ENCODE measurements at places on chromosomes 12 and 14.

DNA sequence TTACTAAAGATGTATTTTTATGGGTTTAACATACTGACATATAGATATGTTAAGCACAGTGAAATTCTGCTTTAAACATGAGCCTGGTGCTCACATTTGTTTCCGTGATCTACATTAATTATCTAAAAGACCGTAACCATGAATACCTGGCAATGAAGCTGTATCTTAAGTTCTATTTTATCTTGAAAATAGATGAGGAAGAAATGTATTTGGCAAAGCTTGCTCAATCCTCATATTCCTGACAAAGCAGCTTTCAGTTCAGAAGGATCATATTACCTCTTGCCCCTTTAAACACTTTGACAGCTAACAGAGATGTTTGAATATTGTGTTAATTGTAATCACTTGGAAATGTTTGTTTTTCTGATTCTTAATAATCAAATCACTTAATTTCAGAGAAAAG is 9.8 kb downstream of the EPYC start:
- no peak for DNase-seq

GRCh38 chr12:68154779-68155178 is 4.8 kb downstream of the IFNG start:
- DNase-seq = no peak

- DNase-seq = peak; percentile 63
These were observed 14.6 kb upstream of the NUDT14 start for GRCh38 chr14:105195522-105196264.

GRCh38 chr12:16389594-16389993 is 42.1 kb downstream of the MGST1 start:
- DNase-seq = no peak

- DNase-seq = no peak
These were observed 138.0 kb downstream of the ANO2 start for GRCh38 chr12:5807090-5807414.

GRCh38 chr12:32030151-32030550 is 70.9 kb downstream of the RESF1 start:
- DNase-seq = no peak

DNA sequence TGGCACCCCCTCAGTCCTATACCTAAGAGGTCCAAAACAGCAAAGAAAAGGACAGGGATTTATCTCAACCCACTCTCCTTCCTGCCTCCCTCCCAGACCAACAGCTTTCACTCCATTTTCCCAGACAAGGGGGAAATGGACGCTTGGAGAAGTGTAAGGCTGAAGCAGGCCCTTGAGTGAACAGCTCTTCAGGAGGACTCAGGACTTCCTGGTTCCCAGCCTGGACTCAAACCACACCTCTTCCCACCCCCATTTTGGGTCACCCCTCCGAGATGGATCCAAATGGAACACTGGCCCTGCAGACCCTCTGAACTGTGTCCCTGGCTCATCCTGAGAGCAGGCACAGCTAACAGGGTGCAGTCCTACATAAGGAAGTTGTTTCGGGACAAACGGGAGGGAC is 2.7 kb downstream of the KMT2D start:
- no peak for DNase-seq

DNA sequence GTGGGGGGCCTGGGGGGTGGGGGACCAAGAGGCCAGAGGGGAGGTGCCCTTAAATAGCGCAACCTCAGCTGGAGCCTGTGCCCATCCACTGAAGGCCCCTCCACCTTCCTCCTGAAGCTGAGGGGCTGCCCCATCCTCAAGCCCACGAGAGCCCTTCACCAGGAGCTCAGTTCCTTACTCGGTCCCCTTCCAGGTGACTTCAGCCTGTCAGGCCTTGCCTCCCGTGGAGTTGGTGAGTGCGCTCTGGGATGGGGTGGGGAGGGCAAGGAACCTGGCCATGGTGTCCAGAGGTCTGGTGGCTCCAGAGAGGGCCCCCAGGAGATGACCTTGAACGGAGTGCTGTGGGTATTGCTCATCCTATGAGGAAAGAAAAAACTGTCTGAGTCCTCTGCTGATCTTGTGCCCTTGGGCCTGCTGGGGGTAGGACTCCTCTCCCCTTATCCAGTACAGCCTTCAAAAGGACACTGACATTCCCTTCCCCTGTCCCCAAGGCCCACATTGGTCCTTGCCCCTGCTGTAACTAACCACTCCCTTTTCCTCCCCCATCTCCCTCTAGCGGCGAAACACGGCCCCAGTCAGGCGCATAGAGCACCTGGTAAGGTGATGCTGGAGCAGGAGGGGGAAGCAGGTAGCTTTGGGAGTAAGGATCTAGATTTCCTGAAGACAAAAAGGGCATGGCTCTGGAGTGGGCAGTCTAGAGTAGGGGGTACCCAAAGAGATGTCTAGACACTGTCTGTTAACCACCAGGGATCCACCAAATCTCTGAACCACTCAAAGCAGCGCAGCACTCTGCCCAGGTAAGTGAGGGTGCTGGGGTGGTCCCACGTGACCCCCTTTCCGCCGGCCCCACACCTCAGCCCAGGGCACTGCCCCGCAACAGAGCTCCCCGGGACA is 3.6 kb downstream of the TNS2 start:
- DNase-seq = peak; percentile 79

DNA sequence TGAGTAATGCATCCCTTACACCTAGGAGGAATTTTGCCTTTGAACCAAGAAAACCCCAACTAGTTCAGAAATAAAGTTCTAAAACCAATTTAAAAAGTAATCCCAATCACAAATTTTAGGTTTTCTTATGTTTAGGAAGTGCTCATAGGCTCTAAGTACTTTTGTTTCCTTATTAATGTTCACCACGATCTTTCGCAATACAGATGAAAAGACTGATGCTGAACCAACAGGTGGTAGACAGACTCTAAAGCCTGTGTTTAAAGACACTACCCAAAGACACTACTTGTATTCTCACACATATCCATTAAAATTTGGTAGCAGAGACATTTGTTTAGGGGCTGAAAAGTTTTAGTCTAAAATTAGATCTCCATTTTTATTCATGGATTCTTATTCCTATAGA is 10.6 kb upstream of the PHLDA1 start:
- no peak for DNase-seq

- no peak for DNase-seq
These were observed 11.1 kb downstream of the ARF3 start for GRCh38 chr12:48946205-48946604.

DNA sequence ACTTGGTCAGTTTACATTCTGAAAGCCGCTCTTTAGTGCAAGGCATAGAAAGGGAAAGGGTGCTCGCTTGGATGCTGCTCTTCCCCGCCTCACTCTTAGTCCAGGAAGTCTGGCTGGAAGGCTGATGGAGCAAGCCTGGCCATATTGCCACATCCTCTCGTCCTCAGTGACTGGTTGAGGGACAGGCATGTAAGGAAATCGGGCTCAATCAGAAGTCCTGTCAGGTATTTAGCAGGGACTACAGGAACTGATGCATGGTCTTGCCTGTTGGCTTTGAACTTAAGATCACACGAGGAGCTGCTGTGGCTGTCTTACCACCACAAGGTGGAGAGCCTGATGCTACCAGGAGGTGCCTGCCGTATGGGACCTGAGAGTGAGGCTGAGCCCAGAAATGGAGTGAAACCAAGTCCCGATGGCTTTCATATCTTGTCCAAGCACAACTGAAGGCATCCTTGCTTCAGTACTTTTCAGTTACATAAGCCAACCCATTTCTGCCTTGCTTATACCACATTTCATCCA is 10.7 kb upstream of the C12orf75 start:
- DNase-seq = no peak

DNA sequence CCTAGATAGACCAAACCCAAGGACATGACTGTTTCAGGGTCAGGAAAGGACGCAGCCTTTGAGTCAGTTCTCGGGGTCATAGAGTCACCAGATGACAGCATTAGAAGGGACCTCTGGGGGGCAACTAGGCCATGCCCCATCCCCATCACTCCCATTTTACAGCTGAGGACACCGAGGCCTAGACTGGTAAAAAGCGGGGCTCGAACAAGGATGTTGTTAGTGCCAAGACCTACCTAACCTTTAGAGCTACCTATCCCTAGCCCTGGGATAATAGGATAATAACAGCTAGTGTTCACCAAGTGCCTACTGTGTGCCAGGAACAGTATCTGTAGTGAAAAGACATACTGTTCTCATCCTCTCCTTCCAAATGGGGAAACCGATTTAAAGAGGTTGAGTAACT is 48.7 kb downstream of the PLEKHG3 start:
- DNase-seq = no peak

DNA sequence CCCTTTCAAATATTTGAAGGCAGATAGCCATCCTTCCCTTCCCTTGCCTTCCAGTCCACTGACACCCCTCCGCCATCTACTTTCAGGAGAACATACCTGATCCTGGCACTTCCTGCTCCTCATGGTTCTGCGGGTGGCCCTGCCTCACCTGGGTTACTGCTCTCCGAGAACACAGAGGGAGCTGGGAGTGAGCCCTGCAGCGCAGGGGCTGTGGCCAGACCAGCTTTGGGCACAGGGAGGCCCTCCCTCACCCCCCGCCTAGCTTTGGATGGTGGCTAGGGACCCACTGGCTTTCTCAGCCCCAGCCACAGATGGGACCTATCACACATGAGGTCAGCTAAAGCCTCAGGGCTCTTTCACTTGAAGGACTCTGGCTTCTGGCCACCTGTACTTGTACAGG is 12.4 kb downstream of the IQSEC3 start:
- no peak for DNase-seq

GRCh38 chr12:65800937-65801336 is 23.3 kb upstream of the HMGA2 start:
- DNase-seq = no peak

Data from activated naive CD4-positive, alpha-beta T cell treated with anti-CD3 and anti-CD28 coated beads for 36 hours (primary cell).